ENCODE measurements at places on chromosomes 6 and 20.
A peak's percentile ranks its signal among the peaks of the same experiment; 100 is the strongest.

DNA sequence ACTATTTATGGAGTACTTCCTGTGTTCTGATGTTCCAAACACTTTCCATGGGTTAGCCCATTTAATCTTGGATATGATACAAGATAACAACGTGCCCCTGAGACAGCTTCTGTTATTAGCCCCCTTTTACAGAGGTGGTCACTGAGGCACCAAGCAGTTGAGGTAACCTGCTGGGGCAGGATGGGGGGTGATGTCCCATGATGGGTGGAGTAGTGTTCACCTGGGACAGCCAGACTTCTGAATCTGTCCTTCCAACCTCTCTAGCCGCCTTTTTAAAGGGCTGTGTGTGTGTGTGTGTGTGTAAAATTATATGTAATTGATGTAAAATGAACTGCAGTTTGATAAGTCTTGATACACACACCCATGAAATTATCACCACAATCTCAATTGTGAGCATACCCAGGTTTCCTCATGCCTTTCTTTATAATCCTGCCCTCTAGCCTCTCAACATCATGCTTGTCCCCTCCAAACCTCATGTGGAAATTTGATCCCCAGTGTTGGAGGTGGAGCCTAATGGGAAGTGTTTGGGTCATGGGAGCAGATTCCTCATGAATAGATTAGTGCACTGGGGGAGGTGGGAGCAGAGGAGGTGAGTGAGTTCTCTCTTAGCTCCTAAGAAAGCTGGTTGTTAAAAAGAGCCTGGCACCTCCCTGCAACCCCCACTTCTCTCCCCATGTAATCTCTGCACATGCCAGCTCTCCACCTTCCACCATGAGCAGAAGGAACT, 39.2 kb downstream of the PLAGL2 start:
- no peak for DNase-seq

DNA sequence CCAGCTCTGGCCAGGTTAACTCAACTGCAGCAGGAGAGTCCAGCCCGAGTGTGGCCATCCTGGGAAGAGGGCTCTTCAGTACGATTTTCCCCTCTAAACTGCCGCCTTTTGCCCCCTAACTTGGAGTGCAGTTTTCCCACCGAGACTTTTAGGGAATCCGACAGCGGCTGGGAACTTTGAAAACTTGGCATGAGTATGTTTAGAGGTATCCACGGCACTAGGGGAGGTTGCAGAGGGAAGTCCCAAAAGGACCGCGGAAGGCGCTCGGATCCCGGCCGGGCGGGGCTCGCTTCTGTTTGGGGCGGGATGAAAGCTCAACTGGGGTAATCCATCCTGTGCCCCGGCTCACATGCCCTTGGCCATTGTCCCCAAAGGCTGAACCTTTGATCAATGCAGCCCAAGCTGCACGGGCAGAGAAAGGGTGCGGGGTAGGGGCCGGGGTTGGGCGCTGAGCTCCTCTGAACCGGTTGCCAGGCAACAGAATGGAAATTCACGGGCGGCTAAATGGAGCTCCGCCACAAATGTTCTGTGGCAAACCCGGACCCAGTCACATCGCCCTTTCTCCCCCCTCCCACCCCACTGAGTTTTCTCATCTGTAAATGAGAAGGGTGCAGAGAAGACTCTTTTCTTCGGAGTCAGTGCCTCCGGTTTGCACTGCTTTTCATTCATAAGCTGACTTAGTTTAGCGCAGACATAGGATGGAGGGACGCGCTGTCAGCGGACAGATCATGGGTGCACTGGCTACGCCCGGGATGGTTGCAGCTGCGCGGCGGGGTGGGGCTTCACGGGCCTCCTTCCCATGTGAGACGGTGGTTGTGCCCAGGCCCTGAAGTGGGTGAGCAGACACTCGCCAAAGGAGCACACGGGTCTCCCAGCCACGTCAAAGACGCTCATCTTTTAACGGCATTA, 2.3 kb downstream of the BMP6 start:
- no peak for DNase-seq

- no peak for DNase-seq
Observed at GRCh38 chr6:147216915-147217314, 12.7 kb downstream of the STXBP5 start.

DNA sequence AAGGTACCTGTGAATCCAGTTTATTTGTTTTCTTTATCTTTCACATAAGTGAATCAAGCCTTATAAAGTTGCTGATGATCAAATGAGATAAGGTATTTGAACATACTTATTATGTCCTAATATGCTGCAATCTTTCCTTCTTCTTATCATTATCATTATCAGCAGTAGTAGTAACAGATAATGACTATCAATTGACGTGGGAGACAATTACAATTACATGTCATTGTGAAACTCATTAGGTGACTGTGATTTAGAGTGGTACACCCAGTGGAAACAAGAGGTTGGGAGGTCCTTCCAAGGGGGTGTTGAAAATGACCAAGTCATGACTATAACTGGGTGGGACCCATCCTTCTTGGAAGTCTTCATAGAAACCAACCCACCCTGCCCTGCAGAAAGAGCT, 2.8 kb downstream of the CLIC5 start:
- no peak for DNase-seq

DNA sequence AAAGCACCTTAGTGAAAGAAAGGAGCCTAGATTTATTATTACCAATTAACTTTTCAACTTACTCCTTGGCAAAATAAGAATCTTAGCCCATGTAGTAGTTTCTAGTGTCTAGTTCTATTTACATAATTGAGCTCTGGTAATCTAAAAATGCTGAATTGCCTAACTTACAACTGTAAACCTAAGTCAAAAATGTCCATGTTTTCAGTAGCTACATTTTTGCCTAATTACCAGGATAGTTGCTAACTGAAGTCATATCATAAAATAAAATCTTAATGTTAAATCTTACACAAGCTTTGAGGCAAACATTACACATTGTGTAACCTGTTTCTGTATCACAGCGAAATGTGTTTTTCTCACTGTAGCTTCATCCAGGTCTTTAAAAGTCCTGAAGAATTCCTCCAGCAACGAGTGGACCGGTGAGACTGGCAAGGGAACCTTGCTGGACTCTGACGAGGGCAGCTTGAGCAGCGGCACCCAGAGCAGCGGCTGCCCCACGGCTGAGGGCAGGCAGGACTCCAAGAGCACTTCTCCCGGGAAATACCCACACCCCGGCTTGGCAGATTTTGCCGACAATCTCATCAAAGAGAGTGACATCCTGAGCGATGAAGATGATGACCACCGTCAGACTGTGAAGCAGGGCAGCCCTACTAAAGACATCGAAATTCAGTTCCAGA, 7.6 kb upstream of the CLDN20 start:
- DNase-seq = no peak

DNA sequence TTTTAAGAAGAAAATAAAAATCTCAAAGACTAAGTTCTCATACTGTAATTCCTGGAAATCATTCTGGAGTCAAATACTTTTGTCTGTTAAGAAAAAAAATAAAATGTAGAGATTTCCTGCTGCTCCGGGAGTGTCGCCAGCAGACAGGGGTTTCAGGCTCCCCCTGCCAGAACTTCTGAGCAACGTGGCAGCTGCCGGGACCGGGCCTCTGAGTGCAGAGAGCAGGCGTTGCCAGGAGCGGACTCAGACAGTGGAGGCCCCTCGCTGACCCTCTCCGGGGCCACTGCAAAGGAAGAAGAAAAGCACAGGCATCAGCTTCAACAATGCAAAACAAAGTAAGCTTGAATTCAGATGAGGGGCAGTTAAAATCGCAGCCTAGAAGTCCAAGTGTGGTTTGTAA, 95.5 kb downstream of the THBS2 start:
- DNase-seq = peak; percentile 60

DNA sequence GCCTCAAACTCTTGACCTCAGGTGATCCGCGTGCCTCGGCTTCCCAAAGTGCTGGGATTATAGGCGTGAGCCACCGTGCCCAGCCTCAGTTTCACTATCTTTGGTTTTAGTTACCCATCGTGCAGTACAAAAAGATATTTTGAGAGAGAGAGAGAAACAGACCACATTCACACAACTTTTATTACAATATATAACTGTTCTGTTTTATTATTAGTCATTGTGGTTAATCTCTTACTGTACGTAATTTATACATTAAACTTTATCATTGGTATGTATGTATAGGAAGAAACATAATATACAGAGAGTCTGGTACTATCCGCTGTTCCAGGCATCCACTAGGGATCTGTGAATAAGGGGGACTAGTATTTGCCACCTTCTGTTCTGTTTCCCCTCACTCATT, 29.4 kb upstream of the TAF8 start:
- DNase-seq = no peak

DNA sequence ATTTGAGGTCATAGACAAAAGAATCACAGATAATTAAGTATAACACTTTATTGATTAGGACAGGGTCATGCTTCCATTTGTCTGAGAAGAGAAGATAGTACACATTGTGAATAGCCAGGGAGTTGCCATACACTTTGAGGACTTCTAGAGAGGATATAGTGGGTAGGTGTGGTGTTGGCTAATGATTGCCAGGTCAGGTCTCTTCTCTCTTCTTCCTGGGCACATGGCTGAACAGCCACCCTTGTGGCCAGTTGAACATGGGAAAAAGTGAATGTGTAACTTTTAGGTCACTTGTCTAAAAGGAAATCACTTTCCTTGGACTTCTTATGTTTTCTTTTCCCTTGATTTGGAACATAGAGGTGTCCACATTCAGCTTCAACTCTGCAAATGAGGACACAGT, 772.1 kb upstream of the MAP3K7 start:
- DNase-seq = no peak

DNA sequence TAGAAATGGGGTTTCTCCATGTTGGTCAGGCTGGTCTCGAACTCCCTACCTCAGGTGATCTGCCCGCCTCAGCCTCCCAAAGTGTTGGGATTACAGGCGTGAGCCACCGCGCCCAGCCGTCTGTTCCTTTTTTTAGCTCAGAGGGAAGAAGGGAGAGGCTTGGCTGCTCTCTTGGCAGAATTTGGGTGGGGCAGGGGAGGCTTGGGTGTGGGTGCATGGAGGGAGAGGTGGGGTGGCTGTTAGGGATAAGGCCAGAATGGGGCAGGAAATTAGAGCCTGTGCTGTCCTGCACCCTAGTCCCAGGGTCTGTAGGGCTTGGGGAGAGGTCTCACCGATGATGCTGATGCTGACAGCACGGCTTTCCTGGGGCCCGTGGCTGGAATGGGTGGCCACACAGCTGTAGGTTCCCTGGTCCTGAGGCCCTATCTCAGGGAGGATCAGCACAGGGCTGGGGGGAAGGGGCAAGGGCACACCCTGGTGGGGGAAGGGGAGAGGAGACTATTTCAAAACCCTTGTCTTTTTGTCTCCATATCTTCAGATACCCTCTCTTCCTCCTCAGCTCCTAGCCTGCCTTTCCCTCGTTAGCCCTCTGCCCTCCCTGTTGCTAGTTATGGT, 2.0 kb downstream of the AGER start:
- DNase-seq = no peak

DNA sequence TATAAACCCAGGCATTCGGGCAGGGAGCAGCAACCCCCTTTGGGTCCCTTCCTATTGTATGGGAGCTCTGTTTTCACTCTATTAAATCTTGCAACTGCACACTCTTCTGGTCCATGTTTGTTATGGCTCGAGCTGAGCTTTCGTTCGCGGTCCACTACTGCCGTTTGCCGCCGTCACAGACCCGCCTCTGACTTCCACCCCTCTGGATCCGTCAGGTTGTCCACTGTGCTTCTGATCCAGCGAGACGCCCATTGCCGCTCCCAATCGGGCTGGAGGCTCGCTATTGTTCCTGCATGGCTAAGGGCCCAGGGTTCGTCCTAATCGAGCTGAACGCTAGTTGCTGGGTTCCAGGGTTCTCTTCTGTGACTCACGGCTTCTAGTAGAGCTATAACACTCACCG, 111.3 kb downstream of the TMEM170B start:
- no peak for DNase-seq

- no peak for DNase-seq
Observed at GRCh38 chr6:87075168-87075567, 19.7 kb downstream of the CGA start.

- no peak for DNase-seq
Observed at GRCh38 chr6:487956-488355, 96.4 kb downstream of the IRF4 start.

- no peak for DNase-seq
Observed at GRCh38 chr6:40888456-40888990, 150.5 kb downstream of the UNC5CL start.

GRCh38 chr6:145151624-145152023, 583.7 kb downstream of the EPM2A start:
- DNase-seq = no peak

- no peak for DNase-seq
Observed at GRCh38 chr6:136524936-136525413, 25.2 kb downstream of the MAP7 start.

DNA sequence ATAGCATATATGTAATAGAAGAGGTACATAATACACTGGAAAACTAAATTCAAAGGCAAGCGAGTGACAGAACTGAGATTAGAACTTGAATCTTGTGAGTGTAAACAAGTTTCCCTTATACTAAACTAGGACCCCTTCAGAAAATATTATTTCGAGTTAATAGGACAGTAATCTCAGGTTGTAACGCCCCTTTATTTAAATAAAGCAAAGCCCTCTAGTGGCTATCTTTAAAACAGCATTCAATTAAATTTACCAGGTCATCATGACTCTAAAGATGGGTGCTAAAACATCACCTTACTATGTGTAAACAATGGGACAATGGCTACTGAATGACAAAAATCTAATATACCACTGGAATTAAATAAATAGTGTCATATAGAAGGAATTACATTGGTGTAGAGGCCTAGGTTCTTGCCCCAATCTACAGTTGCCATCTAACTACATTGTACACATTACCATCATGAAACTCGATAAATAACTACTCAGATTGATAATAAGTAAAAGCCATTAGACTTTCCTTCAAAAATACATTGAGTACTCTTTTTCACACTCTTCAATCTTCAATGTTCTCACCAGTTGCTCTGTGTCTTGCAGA, 255.4 kb upstream of the IRAK1BP1 start:
- DNase-seq = no peak

DNA sequence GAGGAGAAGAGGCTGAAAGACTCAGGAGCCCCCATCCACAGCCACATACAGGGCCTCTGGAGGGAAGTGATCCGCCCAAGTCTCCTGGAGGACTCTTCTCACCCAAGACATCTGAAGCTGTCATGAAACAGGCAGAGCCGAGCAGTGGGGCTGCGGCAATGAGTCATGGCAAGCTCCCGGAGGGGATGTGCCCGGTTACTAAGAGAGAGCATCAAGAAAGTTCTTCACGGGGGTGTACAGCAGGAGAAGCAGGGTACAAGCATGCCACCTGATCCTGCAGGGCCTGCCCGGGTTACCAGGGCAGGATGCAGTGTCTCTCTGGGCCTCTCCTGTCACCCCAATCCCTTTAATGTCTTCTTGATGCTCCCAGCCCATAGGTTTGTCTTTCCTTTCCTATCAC, 21.1 kb downstream of the TRIM26 start:
- no peak for DNase-seq

GRCh38 chr6:15946701-15947385, 182.0 kb upstream of the MYLIP start:
- no peak for DNase-seq

Measured in AG09319 (cell line).